Adrenal gland (tissue), 19 donors: ENCODE measurements at places on chromosomes 5 and 9. TPM values are rescaled to one million over a fixed set of nuclear protein-coding genes. Genes with fewer than 3 reads are reported as not detected.

GRCh38 chr5:155053501-155053900 lies 39.9 kb downstream of the KIF4B start:
- H3K27ac ChIP-seq: no peak overlapping the region
- no peaks in the 10 kb centered on the region for H3K27me3 ChIP-seq
- DNase-seq: no peak
- H3K4me3 ChIP-seq: no peak overlapping the region
- H3K36me3 ChIP-seq: no peaks in the 10 kb centered on the region

- no peaks in the 10 kb centered on the region for H3K36me3 ChIP-seq
- H3K27ac ChIP-seq: peak overlapping the region; percentile 34
- no peak overlapping the region for H3K4me3 ChIP-seq
- no peak for DNase-seq
- H3K4me1 ChIP-seq: peaks cover 44% of the 10 kb centered on the region
These were observed 12.8 kb downstream of the NOTCH1 start for GRCh38 chr9:136532799-136533774.

- no peaks in the 10 kb centered on the region for H3K36me3 ChIP-seq
- H3K4me1 ChIP-seq: peaks cover 41% of the 10 kb centered on the region
- DNase-seq: no peak
- H3K4me3 ChIP-seq: no peak overlapping the region
These were observed 1.3 kb downstream of the BBLN start for GRCh38 chr9:128161215-128161902.

IL9 gene
- total RNA-seq: not detected

DNA sequence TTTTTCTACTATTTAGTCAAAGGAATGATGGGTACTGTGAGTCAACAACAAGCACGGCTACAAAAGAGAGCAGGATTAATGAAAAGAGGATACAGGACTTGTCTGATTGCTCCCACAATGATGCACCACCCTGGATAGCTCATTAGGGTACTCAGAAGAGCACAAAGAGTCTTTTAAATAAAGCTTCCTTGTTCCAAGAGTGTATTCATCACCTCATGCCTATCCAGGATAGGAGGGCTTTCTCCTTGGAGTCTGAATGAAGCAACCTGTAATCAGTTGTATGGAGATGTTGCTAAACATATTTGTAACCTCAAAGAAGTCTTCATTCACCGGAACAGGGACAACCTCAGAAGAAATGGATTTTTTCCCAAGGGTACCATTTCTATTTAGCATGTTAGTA lies 219.5 kb upstream of the TMEM161B start:
- no peaks in the 10 kb centered on the region for H3K36me3 ChIP-seq
- H3K4me1 ChIP-seq: no peaks in the 10 kb centered on the region
- H3K27ac ChIP-seq: no peak overlapping the region
- no peaks in the 10 kb centered on the region for H3K27me3 ChIP-seq

- H3K27ac ChIP-seq: no peak overlapping the region
- no peaks in the 10 kb centered on the region for H3K27me3 ChIP-seq
- H3K4me3 ChIP-seq: no peak overlapping the region
- H3K36me3 ChIP-seq: no peaks in the 10 kb centered on the region
These were observed 18.3 kb upstream of the HSDL2 start for GRCh38 chr9:112361601-112362000.
